ENCODE measurements at places on chromosomes 12 and 14. TPM values are rescaled to one million over a fixed set of nuclear protein-coding genes. Genes with fewer than 3 reads are reported as not detected.
A peak's percentile ranks its signal among the peaks of the same experiment; 100 is the strongest.

The POTEM gene
- total RNA-seq: not detected

The ADAM21 gene
- 0.49 TPM for total RNA-seq

The RFX4 gene
- not detected for total RNA-seq

DNA sequence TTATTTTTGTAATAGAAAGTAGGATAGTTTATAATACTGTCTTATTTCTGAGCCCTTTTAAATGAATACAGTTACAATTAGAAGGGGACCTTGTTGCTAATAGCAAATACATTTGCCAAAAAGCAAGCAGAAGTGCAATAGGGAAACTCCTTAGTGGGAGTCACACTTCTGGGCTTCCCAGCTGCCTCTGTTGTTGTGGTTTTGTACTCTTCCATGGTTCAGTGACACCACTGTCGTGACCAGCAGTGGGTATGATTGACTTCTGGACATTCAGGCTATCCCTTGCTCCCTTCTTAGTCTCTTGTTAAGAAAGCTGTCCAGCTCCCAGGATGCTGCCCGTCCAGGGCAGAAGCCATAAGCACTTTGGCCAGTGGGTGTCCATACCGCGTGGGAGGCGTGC is 22.6 kb downstream of the TCTN1 start:
- DNase-seq: no peak

- no peak for DNase-seq
Observed at GRCh38 chr14:37584211-37585100, 10.6 kb downstream of the FOXA1 start.

- DNase-seq: no peak
Observed at GRCh38 chr12:82593143-82593542, 93.6 kb upstream of the TMTC2 start.

- DNase-seq: no peak
Observed at GRCh38 chr14:102666635-102667034, 74.2 kb downstream of the RCOR1 start.

DNA sequence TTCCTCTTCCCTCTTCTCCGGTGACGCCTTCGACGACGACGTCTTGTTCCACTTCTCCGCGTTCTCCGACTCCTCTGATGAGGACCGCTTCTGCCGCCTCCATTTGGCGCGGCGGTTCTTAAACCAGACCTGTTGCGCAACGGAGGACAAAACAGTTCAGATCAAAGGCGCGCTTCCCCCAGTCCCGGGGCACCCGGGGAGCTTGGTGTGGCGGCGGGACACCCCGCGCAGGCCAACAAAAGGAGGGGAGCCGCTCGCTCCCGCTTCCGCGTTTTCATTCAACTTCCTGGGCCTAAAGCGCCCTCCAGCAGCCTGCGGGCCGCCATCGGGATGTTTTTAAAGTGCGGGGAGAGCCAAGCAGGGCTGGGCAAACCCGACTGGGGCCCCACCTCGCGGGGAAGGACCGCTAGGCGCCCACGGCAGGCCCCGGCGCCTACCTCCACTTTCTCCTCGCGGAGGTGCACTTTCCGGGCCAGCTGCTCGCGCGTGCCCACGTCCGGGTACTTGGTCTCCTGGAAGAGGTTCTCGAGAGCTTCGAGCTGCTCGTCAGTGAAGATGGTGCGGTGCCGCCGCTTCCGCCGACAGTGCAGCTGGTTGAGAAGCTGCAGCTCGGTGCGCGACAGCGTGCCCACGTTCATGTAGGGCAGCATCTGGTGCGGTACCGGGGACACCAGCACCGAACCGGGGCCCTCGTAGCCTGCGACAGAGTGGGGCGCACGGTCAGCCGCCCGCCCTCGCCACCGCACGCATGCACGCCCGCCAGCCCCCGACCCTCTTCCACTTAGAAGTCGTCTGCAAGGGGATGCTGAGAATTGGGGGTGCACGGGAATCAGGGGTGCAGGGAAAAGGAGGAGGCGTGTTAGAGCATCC is 1.2 kb downstream of the GSC start:
- no peak for DNase-seq

- peak; percentile 5 for DNase-seq
Observed at GRCh38 chr12:56867216-56867615, 67.0 kb downstream of the SDR9C7 start.

DNA sequence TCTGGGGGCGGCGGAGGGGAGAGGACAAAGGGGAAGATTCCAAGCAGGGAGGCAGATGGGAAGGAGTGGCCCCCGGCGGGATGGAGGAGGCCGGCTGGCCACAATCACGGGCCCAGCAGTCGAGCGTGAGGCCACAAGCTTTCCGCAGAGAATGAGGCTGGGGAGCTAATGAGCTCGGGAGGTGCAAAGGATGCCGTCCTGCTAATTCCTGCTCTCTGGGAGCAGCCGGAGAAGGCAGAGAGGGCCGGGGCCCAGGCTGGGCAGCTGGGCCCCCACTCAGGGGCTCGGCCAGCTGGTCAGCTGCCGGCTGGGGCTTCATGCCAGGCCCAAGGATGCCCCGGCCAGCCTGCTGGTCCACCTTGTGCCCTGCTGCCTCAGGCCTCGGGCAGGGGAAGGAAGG is 98.1 kb upstream of the LHX5 start:
- DNase-seq: no peak

DNA sequence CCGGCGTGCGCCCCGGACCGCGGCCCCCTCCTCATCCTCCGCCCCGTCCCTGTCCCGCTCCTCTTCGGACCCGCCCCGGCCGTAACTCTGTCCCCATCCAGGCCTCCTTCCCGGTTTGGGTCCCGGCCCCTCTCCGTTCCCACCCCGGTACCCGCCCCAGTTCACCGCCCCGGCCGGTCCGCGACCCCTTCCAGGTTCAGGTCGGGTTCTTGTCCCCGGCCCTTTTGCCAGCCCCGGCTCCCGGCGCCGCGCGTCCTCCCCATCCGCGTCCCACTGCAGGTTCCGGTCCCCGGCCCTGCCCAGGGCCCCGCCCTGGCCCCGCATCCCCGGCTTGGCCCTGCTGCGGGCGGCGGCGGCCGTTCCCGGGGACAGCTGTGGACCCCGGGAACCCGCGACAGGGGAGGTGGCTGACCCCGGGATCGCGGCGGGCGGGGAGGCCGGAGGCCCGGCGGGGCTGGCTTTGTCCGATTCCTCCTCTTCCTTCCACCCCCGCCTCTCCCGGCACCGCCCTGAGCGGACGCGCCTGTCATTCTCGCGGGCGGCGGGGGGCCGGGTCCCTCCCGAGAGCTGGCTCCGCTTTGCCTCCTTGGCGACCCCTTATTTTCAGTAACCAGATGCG is 601 bp downstream of the KLC1 start:
- DNase-seq: no peak

GRCh38 chr12:42589465-42590329 is at the start of gene PRICKLE1:
Gene PRICKLE1 (minus strand): TSS chr12:42589746. CDS start chr12:42472516, 117,230 bp downstream.
- no peak for DNase-seq

Data from M059J (cell line).